ENCODE measurements at places on chromosomes 1 and 21.

- DNase-seq, result no peak
Observed at GRCh38 chr1:208028526-208028925, 117.6 kb upstream of the CD34 start.

- DNase-seq, result no peak
Observed at GRCh38 chr21:39645331-39645730, 32.6 kb downstream of the B3GALT5 start.

GRCh38 chr1:155082301-155083051 is 3.8 kb downstream of the EFNA3 start:
- DNase-seq, result no peak

DNA sequence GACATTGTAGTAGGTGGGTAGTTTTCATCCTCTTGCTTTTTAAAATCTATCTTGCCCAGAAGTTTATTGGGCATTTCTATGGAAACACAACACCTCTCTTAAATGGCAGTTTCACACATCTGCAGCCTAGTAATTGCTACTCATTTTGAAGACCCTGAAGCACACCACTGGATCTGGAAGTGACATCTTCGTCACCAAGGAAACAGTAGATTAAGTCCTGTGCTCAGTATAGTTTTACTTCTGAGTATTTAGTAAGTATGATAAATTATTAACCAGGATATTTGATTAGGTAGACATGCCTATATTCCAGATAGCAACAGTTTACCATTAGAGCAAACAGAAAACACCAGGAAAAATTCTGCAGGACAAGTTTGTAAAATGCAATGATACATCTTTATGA is 48.7 kb downstream of the UCK2 start:
- DNase-seq, result no peak

DNA sequence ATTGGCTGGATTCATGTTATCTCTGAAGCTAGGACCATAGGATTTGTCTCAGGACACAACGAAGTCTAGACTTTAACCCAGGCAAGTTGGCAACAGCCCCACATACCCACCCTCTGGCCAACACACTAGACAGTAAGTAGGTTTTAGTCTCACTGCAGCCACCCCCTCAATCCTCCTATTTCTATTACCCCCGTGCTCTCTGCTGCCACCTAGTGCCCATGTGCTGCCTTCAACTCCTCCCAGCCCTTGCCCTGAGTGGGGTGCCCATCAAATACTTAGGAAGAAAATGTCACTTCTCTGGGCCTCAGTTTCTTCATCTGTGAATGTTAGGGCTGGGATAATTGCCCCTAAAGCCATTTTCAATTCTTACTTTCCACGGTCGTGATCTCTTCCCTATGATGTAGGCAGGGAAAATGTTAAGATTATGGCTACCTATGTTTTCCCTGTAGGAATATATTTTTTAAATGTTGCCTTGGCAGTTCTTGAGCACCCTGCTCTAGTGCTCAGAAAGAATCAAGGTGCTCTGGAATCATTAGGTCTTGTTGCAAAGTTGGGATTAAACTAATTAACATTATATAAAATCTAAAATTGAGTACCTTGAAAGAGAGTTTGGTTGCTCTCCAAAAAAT is 213.0 kb downstream of the LMX1A start:
- peak; percentile 5 for DNase-seq

GRCh38 chr1:81780705-81781454 is 19.9 kb upstream of the ADGRL2 start:
- no peak for DNase-seq

DNA sequence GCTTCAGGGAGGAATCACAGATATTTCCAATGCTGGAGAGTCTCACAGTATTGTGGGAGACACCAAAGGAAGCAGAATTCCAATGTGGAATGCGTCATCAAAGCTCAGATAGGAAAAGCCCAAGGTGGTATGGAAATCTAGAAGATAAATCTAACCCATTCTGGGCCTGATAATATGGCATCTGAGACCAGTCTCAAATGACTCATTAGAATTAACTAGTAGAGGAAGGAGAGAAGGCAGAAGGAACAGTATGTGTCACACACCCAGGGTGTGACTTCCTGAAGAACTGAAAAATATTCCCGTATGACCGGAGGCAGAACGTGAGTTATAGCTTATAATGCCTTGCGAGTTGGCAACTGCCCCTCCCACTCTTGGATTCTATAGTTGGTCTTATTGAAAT is 499.2 kb downstream of the PLPP3 start:
- no peak for DNase-seq

GRCh38 chr21:45505416-45506021 is 36.7 kb downstream of the SLC19A1 start:
- no peak for DNase-seq

GRCh38 chr1:219708919-219709543 is 96.1 kb upstream of the ZC3H11B start:
- no peak for DNase-seq

GRCh38 chr1:90274376-90274775 is 279.5 kb downstream of the ZNF326 start:
- DNase-seq, result no peak

GRCh38 chr1:62288224-62288623 is 31.0 kb downstream of the KANK4 start:
- no peak for DNase-seq

- DNase-seq, result no peak
Observed at GRCh38 chr1:241375886-241376285, 18.9 kb upstream of the RGS7 start.

DNA sequence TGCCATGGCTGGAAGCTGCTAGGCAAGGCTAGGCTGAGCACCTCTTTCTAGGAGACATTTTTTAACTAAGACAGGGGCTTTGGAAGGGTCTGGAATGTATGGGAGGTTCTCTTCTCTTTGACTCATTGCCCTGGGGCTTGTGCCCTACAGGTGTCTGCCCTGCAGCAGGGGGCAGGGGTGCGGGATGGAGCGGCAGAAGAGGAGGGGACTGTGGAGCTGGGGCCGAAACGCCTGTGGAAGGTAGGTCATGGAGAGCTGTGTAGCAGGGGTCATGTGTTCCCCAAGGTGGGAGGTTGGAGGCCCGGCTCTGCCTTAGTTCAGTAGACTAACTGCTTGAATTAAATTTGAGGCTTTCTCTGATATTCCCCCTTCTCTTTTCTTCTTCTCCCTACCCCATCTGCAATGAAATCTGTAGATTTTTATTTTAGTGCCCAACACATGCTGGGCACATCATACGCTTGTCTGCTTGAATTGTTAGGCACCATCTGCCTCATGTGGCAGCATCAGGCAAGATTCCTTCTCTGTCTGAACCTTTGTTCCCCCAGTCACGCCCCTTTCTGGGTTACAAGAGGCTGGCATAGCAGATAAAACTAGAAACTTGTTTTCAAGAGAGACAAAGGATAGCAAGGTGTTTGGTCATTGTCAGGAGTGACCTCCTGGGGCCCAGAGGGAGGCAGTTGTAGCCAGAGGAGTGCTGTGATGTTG is 18.4 kb downstream of the PPFIA4 start:
- DNase-seq, result no peak

- no peak for DNase-seq
Observed at GRCh38 chr1:93617670-93618499, 63.8 kb downstream of the BCAR3 start.

- DNase-seq, result no peak
Observed at GRCh38 chr1:31780632-31781031, 16.5 kb upstream of the ADGRB2 start.

DNA sequence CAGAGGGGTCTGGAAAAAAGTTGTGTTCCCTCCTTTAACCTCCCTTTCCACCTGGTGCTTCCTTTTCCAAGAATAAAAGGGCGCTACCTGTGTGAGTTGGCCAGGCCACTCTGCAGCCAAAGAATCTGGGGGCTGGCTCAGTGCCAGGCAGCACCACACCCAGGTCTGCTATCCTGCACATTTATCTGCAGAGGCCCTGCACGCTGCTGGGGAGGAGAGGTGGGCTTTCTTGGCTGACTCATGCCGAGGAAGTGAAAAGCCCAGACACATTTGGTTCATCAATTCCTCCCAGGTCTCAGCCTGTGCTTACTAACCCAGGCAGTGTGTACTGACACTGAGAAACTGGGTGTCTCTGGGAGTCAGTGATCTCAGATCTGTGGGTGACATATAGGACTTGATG is 79.8 kb upstream of the F3 start:
- no peak for DNase-seq

GRCh38 chr1:159030877-159031447 is 21.3 kb downstream of the IFI16 start:
- no peak for DNase-seq

DNA sequence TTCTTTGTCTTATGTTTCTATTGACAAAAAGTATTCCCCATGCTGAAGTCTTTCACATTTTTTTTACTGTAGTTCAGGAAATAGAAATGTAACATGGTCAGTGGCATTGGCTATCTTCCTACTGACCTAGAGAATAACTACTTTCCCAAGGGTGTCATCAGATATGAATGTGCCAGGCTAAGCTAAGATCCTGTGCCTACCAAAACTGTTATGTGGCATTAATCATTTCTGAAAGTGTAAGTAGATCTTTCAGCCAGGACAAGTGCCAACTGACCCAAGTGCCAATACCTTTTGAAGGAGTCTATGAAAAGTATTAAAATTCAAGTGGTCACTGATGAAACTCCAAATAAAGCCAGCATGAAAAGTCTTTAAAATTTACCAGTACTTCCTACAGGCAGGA is 165.3 kb downstream of the TNFSF18 start:
- no peak for DNase-seq

- DNase-seq, result no peak
Observed at GRCh38 chr1:84166797-84167196, 22.7 kb downstream of the PRKACB start.

DNA sequence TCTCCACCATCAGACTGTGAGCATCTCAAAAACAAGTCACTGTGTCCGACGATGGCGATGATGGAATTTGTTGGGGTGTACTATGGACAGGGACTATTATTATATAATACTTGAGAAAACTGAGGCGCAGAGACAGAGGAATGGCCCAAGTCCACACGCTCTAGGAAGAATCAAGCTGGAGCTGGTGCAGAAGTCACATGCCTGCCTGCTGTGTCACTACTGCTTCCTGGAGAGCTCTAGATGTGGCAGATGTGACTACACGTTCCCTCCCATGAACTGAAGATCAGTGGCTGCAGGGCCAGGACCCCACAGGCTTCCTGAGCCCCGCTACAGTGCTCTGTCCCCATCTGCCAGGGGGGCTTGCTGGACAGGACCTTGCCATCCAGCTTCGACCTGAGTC is 56.9 kb downstream of the TRABD2B start:
- no peak for DNase-seq

- no peak for DNase-seq
Observed at GRCh38 chr1:25712299-25712970, 87.6 kb upstream of the SELENON start.

- no peak for DNase-seq
Observed at GRCh38 chr1:224521904-224522734, 87.5 kb upstream of the WDR26 start.

GRCh38 chr1:58434607-58435006 is 111.9 kb downstream of the OMA1 start:
- no peak for DNase-seq

- DNase-seq, result peak; percentile 19
Observed at GRCh38 chr21:25350056-25350455, 257.2 kb downstream of the MRPL39 start.

DNA sequence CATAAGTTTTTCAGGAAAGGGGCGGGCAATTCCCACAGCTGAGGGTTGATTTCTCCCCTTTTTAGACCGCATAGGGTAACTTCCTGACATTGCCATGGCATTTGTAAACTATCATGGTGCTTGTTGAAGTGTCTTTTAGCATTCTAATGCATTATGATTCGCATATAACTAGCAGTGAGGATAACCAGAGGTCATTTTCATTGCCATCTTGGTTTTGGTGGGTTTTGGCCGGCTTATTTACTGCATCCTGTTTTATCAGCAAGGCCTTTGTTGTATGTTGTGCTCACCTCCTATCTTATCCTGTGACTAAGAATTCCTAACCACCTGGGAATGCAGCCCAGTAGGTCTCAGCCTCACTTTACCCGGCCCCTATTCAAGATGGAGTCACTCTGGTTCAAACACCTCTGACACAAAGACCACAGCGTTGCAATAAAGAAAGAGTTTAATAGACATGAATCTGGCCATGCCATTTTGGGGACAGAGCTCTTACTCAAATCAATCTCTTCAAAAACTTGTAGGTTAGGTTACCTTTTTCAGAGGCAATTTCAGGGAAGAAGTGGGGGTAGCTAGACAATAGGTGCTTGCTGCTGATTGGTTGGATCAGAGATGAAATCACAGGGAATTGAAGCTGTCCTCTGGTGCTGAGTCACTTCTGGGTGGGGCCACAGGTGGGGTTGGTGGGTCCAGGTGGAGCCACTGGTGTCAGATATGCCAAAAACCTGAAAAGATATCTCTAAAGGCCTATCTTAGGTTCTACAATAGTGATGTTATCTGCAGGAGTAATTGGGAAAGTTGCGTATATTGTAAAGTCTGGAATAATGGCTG is 23.3 kb downstream of the TBX19 start:
- no peak for DNase-seq

DNA sequence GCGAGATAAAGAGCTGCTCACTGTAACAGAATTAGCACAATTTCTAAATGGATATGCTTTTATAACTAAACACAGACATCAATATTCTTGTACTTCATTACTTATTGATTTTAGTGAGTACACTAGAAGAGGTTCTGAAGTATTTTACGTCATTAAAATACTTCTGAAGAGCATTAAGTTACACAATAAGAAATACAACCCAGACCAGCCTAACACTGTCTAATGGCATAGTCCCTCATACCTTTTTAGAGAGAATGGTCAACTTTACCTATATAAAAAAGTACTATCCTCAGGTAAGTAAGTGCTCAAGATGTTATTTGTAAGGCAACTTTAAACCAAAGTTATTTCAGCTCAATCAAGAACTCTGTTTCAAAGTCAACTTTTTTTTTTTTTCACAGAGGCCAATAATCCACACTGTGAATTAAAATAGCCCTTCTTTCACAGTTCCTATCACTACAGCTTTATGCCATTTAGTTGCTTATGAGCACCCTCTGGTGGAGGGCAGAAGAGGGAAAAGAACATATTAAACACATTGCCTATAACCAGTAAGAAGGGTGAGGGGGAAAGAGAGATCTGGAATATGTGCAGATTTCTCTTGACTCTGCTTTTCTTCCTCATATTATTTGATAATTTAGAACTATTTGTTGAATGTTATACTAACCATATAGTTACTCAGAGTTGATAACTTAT is 182.1 kb upstream of the DMRTA2 start:
- DNase-seq, result no peak

DNA sequence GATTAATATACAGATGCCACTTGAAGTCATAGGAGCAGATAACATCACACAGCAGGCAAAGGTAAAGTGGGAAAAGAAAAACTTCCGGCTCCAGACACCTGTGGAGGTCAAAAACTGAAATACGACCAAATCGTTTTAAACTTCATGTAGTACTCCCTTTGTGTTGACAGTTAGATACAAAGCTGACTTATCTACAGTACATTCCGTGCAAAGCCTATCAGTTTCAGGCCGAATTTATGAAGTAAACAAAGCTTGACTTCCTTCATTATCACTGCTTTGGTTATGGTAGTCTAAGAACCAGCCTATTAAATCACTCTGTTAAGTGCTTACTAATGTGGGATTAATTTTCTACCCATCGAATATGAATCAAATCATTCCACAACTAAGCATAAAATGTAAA is 156.3 kb downstream of the SMYD3 start:
- no peak for DNase-seq

- DNase-seq, result no peak
Observed at GRCh38 chr1:85144351-85144750, 56.5 kb downstream of the SYDE2 start.

- DNase-seq, result no peak
Observed at GRCh38 chr1:166937962-166938361, 37.4 kb downstream of the ILDR2 start.

- DNase-seq, result no peak
Observed at GRCh38 chr1:80036690-80037432, 1030.3 kb upstream of the ADGRL4 start.

All from stimulated activated CD4-positive, alpha-beta T cell treated with anti-CD3 and anti-CD28 coated beads, Interleukin-12 subunit alpha, Interleukin-12 subunit beta, amount 100 ng/mL, for 4 hours (primary cell).